Activated CD4-positive, alpha-beta T cell treated with anti-CD3 and anti-CD28 coated beads for 36 hours (primary cell): ENCODE measurements at places on chromosomes 2 and 18.

GRCh38 chr2:8790739-8791162 is 46.7 kb downstream of the KIDINS220 start:
- no peak for DNase-seq

- DNase-seq, result no peak
Observed at GRCh38 chr2:140508756-140509155, 1622.1 kb downstream of the LRP1B start.

DNA sequence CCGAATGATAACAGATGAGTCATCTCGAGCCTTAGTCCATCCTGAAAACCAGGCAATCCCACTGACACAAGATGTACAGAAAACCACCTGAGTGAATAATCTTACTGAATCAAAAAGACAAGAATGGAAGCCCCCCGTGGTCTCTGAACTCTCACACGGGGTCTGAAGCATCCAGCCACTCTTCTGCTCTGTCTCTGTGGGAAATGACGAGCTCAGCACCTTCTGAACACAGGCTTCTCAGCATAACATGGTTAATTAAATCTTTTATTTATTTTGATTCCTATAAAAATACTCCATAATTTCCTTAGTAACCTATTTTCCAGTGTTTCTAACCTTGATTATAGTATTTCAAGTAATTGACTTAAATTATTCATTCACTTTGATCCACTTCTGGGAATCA is 203.7 kb downstream of the TMEM163 start:
- no peak for DNase-seq

DNA sequence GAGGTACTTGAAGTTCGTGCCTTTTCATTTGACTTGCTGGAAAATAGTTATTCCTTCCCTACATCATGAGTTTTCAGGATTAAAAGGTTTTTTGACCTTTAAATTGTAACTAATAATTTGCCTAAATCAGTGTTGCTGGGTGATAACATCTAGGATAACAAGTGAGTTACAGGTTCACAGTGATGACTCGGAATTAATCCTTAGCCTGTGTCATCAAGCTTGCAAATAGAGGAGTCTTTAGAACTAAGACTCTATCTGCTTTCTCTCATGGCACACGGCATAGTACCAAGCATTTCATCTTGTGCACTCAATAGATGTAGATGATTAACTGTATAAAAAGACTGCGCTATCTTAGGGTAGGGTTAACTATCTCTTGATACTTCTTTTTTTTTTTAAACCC is 79.5 kb downstream of the CAMKMT start:
- DNase-seq, result no peak

- no peak for DNase-seq
Observed at GRCh38 chr2:153871231-153872221, at the start of gene GALNT13. GALNT13 (plus strand) TSS chr2:153871922.

GRCh38 chr2:173160618-173161017 is 85.0 kb downstream of the MAP3K20 start:
- DNase-seq, result no peak

GRCh38 chr2:11279398-11279797 is 65.0 kb downstream of the ROCK2 start:
- DNase-seq, result no peak

DNA sequence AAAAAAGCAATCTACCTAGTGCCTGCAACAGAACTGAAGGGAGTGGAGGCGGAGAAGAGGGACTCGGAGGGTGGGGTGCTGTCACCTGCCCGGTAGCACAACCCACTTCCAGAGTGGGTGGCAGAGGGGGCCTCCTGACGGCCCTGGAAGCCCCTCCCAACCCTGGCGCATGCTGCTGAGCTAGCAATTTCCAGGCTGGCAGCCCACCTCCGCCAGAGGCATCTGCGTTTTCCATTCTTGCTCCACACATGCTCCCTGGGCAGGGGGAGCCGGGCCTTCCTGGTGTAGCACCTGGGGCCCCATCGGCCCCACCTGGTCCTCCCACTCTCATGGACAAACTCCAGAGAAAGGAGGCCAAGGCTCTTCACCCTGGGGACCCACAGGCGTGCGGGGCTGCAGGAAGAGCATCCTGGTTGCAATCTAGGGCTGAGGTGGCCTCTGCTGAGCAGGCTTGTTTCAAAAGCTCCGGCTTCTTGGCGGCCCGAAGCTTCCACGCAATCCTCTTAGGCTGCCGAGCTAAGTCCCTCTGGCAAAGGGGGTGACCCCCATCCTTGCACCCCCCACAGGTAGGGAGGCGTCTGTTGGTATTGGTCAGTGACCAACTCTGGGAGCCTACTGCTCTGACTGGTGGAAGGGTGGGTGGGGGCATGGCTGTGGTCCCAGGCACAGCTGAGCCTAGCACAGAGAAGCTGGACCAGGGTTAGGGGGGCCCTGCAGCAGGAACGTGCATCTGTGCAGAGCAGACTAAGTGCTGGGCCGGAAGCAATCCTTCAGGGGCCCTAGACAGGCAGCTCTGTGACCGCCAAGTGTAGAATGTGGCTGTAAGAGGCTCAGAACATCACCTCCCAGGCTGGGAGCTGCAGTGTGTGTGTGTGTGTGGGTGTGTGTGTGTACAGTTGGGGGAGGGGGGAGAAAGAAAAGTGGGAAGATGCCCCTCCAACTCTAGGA is 2.6 kb downstream of the HS6ST1 start:
- peak; percentile 41 for DNase-seq

GRCh38 chr2:108998911-108999310 is 9.9 kb upstream of the EDAR start:
- no peak for DNase-seq

GRCh38 chr2:241258505-241259280 is 56.8 kb downstream of the HDLBP start:
- no peak for DNase-seq

GRCh38 chr2:12965540-12966269 is 249.0 kb downstream of the TRIB2 start:
- DNase-seq, result no peak

DNA sequence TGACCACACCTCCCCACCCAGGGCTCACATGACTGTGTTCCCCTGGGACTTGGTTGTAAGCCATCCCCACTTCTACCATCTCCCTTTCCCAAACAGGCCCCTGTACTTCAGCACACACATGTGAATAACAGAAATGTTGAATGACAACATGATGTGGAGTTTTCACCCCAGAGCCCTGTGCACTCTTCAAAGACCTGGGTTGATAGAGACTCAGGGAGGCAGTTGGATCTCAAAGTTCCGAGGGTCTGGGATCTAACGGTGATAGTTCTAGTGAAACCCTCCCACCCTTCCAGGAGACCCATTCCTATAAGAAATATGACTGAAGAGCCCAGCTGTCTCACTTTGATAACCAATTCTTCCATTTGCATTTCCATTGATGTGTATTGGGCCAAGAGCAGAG is at the start of gene MROH2A:
Gene MROH2A (plus strand): TSS at position 301 of the 400 bp plus-strand sequence. CDS start 1,029 bp downstream, outside the sequence.
- DNase-seq, result no peak

GRCh38 chr2:6211236-6211635 is 519.1 kb downstream of the SOX11 start:
- no peak for DNase-seq

DNA sequence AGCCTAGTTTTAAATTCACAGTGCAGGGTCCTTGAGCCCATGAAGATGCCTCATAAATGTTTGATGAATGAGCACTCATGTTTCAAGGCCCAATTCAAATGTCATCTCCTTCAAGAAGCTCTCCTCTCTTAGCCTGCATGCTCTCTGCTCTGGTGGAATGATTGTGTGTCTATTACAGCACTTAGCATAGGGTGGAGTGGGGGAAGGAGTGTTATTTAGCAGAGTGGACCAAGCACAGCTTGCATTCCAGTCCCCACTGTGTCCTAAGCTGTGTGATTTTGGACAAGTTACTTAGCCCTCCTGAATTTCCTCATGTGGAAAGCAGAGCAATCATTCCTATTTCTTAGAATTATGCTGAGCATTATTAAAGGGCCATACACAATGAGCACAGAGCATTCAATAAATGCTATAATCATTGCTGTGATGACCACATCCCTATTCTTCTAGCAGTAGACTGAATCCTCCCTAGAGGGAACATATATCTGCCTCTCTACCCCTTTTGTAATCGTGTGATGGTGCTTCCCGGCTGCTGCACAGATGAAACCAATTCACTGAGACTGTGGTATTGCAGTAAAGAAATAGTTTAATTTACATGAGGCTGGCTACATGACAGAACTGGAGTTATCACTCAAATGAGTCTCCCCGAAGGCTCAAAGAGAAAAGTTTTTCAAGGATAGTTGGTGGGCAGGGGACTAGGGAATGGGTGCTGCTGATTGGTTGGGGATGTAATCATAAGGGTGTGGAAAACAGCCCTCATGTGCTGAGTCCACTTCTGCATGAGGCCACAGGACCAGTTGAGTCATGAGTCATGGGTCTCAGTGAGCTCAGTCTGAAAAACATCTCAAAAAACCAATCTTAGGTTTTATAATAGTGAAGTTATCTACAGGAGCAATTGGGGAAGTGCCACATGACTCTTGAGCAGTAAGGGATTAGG is 173.4 kb upstream of the NDUFV2 start:
- no peak for DNase-seq

GRCh38 chr2:172531309-172531708 is 24.6 kb upstream of the PDK1 start:
- no peak for DNase-seq

DNA sequence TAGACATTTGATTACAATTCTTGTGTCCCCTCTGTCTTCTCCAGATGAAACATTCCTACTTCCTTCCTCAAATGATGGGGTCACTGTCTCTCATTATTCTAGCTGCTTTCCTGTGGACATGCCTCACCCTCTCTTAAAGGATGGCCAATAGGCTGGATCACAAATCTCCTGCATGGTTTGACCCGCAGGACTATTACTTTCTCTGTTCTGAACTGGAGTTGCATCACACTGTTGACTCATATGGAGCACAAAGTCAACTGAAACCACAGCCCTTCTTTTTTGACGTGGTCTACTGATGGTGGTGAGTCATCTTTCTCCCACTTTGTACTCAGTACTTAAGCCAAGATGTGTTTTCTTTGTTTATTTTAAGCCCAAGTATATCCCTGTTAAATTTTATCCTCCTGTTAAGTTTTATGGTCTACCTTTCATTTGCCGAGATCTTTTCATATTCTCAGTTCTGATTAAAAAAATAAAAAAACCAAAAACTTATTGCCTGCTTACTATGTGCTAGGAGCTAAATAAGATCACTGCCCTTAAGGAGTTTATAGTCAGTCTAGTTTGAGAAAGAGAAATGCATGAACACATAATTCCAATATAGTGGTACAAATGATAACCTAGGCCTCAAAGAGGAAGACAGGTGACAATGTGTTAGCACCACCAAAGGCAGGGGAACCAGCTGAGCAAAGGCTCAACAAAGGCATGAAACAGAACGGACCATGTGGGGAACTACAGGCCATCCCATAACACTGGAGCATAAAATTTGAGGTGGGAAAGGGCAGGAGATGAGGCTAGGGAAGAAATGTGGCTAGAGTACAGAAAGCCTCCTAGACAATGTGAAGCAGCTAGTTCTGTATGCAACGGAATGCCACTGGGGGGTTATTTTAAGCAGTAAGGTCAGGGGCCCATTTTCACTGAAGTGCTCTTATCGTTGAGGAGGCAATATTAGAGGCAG is 67.6 kb upstream of the ZFP36L2 start:
- peak; percentile 49 for DNase-seq

- no peak for DNase-seq
Observed at GRCh38 chr2:29134933-29135332, 19.7 kb downstream of the CLIP4 start.

DNA sequence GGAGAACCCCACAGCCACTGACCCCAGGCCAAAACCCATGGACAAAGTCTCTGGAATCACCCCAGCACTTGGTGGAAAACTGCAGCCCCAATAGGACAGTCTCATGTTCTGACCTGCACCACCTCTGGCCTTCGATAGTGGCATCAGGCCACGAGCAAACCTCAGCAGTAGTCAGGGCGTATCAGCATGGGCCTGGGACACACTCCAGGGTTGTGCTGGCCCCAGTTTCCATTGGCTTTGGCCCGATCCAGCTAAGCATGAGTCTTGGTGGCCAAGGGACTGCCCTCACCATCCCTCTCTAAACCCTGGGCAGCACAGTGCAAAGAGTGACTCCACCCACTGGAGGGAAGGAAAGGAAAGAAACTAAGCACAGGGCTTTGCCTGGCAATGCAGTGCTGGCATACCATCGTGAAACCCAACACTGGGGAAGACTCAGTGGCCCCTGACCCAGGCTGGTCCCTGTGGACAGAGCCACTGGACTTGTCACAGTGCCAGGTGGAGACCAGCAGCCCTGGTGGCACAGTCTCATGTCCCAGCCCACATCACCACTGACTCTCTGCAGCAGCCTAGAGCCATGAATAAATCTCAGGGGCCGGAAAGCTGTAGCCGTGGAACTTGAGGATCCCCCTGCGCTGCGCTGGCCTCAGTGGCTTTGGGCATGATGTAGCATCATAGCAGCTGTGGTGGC is 46.3 kb downstream of the ZNF519 start:
- DNase-seq, result no peak

DNA sequence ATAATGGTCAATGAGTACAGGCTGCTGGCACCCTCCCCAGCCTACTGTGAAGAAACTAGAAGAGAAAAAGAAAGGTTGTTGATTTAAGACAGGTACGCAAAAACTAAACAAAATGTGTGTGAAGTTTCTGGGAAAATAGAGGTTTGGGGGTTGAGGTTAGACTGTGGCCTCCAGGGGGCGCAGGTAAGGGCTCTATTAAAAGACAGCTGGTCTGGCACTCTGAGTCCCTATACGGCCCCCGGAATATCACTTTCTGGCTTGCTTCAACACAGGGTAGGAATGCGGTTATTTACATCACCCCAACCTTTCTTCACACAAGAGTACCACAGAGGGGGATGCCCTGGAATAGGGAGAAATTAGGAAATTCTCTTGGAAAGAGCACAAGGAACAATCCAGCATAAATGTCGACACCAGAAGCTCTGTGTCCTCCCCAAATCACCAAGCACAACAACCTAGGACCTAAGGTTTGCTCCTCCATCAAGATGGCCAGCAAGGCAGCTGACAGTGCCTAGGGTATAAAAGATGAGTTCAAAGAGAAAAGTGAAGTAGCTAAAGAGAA is 480.8 kb upstream of the KLHL29 start:
- peak; percentile 46 for DNase-seq

GRCh38 chr2:144904612-144905011 is 384.7 kb upstream of the ZEB2 start:
- no peak for DNase-seq

DNA sequence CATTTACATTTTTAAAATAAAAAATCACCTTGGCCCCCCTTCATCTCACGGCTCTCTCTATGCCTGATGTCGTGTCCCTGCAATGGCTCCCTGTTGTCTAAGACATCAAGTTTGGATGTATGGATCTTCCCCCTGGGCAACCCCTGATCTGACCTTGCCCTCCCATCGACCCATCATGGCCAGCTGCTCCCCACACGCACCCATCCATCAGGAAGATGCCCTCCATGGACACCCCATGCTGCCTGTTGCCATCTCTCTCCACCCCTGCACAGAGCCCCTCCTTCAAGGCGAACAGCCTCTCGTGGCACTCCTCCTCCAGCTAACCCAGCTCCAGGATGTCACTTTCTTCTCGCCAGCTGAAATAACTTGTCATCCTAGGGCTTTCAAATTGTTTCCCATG is 59.5 kb downstream of the DPYSL5 start:
- DNase-seq, result no peak

GRCh38 chr2:171327043-171327496 is 106.7 kb downstream of the METTL8 start:
- no peak for DNase-seq

- DNase-seq, result no peak
Observed at GRCh38 chr2:227881866-227882517, 10.6 kb downstream of the DAW1 start.
